ENCODE measurements at places on chromosomes 3 and 15. TPM values are rescaled to one million over a fixed set of nuclear protein-coding genes. Genes with fewer than 3 reads are reported as not detected.

DNA sequence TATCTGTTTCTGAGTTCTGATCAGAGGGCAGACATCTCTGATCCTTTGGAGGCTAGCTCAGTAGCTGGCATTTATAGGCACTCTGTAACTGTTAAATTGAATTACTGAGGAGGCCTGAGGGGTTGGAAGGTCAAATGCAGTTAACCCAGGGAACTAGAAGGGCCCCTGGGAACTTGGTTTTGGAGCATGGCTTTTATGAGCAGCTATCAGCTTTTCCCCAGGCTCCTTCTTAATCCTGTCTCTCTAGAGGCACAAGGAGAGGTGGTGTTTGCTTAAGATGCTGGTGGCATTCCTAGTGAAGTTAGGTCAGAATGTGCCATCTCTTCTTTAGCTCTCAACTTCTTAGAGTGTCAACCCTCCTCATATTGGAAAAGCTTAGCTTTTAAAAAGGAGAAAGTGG is 128.9 kb downstream of the LPP start:
- no peak for DNase-seq
- H3K4me3 ChIP-seq, result no peak overlapping the region
- H3K27ac ChIP-seq, result peak overlapping the region; percentile 98
- H3K36me3 ChIP-seq, result no peaks in the 10 kb centered on the region

DNA sequence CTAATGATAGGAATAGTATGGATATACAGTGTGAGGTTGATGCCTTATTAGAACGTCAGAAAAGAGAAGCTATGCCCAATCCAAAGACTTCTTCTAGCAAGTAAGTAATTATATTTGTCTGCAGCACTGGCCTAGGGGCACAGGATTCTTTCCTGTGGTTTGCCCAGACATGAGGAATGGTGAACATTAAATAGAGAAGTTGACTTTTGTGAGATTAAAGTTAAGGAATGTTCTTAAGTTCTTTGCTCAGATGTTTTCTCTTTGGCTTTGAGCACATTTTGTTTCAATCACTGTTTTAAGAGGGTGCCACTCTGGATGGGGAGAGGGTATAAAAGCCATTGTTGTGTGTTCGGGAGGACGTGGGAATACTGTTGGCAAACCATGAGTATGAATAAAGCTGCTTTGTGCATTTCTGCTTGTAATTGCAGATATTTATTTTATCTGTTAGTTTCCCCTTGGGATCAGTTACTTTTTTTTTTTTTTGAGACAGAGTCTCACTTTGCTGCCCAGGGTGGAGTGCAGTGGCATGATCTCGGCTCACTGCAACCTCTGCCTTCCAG is 8.3 kb downstream of the KIF23 start:
- H3K27ac ChIP-seq, result no peak overlapping the region
- DNase-seq, result no peak
- no peaks in the 10 kb centered on the region for H3K36me3 ChIP-seq
- no peaks in the 10 kb centered on the region for H3K4me1 ChIP-seq
- no peaks in the 10 kb centered on the region for H3K27me3 ChIP-seq
- no peak overlapping the region for H3K4me3 ChIP-seq

- H3K27me3 ChIP-seq, result no peaks in the 10 kb centered on the region
- no peak overlapping the region for H3K27ac ChIP-seq
- DNase-seq, result no peak
- H3K4me3 ChIP-seq, result no peak overlapping the region
- no peaks in the 10 kb centered on the region for H3K36me3 ChIP-seq
- H3K4me1 ChIP-seq, result no peaks in the 10 kb centered on the region
Observed at GRCh38 chr3:26840272-26840870, 217.8 kb downstream of the LRRC3B start.

- no peak for DNase-seq
- peak overlapping the region; percentile 57 for H3K27ac ChIP-seq
- peaks cover 92% of the 10 kb centered on the region for H3K4me1 ChIP-seq
- H3K4me3 ChIP-seq, result no peak overlapping the region
- no peaks in the 10 kb centered on the region for H3K27me3 ChIP-seq
Observed at GRCh38 chr15:74787251-74788041, 5.6 kb downstream of the CSK start.

- DNase-seq, result no peak
- peaks cover 59% of the 10 kb centered on the region for H3K27me3 ChIP-seq
- no peak overlapping the region for H3K27ac ChIP-seq
- H3K4me3 ChIP-seq, result no peak overlapping the region
- H3K36me3 ChIP-seq, result no peaks in the 10 kb centered on the region
Observed at GRCh38 chr3:147403511-147403910, 2.8 kb downstream of the ZIC4 start.

DNA sequence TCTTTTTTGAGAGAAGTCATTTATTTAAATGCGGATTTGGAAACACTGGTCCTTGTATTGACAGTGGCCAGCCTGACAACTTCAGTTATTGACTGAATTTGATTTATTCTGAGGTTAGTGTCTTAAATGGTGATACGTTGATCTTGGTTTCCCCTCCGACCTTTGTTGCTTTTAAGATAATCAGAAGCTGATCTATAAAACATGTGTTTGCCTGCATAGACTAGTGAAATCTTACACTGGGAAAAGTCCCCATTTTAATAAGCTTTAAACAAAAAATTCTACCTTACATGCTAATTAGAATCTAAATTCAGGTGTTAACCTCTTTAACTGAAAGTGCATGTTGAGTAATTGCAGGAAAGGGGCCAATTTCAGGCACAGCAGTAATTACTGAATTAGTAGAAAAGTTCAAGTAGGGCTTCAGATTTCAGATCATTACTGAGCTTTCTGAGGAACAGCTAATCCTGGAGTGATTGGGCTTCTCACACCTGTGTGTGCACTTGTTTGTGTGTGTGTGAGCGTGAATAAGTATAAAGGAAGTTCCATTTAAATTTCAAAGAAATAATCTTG is 221.4 kb downstream of the SOX2 start:
- no peak overlapping the region for H3K4me3 ChIP-seq
- no peaks in the 10 kb centered on the region for H3K4me1 ChIP-seq
- H3K27ac ChIP-seq, result no peak overlapping the region
- no peaks in the 10 kb centered on the region for H3K27me3 ChIP-seq

- no peak for DNase-seq
- no peaks in the 10 kb centered on the region for H3K4me1 ChIP-seq
- H3K27ac ChIP-seq, result no peak overlapping the region
- no peaks in the 10 kb centered on the region for H3K27me3 ChIP-seq
- H3K36me3 ChIP-seq, result no peaks in the 10 kb centered on the region
- H3K4me3 ChIP-seq, result no peak overlapping the region
Observed at GRCh38 chr15:36117296-36117787, 462.1 kb upstream of the CDIN1 start.

DNA sequence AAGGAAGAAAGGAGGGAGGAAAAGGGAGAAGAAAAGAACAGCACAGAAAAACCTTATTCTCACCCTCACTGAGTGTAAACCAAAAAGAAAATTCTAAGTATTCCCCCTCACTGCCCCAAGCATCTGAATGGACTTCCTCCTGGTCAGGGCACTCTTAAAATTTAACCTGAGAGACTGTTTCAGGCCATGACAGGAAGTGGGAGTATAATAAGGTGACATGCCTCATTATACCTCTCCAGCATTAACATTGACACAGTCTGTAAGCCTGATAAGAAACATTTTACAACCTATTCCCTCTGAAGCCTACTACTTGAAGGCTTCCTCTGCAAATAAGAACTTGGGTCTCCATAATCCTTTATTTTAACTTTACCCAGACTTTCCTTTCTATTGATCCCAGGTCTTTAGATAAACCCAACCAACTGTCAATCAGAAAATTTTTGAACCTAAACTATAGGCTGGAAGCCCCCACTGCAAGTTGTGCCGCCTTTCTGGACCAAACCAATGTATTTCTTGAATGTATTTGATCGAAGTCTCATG is 41.7 kb downstream of the SLCO2A1 start:
- H3K27me3 ChIP-seq, result no peaks in the 10 kb centered on the region
- no peak overlapping the region for H3K27ac ChIP-seq
- no peak for DNase-seq
- no peak overlapping the region for H3K4me3 ChIP-seq
- H3K36me3 ChIP-seq, result no peaks in the 10 kb centered on the region

DNA sequence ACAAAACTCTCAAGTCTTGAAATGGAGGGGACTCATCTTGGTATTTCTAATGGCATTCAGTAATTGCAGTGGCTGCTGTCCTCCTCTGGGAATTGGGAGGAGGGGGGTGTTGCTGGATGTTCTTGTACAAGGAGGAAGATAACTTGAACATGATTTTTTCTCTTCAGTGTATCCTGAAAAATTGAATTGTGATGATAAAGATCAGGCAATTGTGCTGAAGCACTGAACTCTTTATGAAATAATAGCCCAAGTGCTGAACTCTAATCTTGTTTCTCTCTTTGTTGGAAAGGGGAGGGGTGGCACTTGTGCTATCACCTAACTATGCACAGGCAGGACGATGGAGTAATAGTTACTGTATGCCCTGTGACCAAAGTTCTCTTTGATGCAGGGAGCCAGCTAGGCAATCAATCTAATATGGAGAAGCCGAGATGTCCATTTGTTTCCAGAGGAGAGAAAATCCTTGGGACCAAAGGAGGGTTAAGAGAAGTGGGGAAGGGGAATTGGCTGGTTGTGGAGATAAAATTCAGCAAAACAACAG is 68.1 kb upstream of the ATP2C1 start:
- no peaks in the 10 kb centered on the region for H3K27me3 ChIP-seq
- H3K4me1 ChIP-seq, result no peaks in the 10 kb centered on the region
- H3K4me3 ChIP-seq, result no peak overlapping the region
- no peak overlapping the region for H3K27ac ChIP-seq

GRCh38 chr3:144963810-144964209 is 992.2 kb downstream of the DIPK2A start:
- no peaks in the 10 kb centered on the region for H3K4me1 ChIP-seq

- no peak for DNase-seq
- no peaks in the 10 kb centered on the region for H3K36me3 ChIP-seq
- no peak overlapping the region for H3K4me3 ChIP-seq
- no peak overlapping the region for H3K27ac ChIP-seq
- no peaks in the 10 kb centered on the region for H3K27me3 ChIP-seq
Observed at GRCh38 chr3:146466604-146467003, 2.8 kb downstream of the PLSCR2 start.

DNA sequence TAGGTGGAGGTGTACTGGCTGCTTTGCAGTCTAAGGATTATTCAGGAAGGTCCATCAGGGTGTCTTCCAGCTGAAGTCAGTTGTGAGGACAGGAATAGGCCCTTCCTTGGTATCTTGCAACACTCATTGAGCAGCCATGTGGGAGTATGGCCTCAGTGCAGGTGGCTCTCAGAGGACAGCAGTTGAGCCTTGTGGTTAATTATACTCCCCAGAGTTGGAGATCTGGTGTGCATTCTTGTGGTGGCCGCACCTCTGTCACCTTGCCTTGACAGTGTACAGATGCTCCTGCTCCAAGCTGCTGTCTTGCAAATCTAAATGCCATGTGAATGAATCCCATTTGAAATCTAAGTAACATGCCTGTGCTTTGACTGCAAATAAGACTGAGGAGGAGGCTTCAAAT is 339.9 kb upstream of the BCHE start:
- no peaks in the 10 kb centered on the region for H3K27me3 ChIP-seq
- H3K36me3 ChIP-seq, result no peaks in the 10 kb centered on the region
- DNase-seq, result no peak

- H3K4me3 ChIP-seq, result peak overlapping the region; percentile 46
- no peaks in the 10 kb centered on the region for H3K36me3 ChIP-seq
- H3K4me1 ChIP-seq, result peaks cover 84% of the 10 kb centered on the region
Observed at GRCh38 chr3:73520931-73521461, 103.7 kb downstream of the PDZRN3 start.

GRCh38 chr3:183537295-183537730 is 18.2 kb downstream of the KLHL6 start:
- no peaks in the 10 kb centered on the region for H3K4me1 ChIP-seq
- no peak overlapping the region for H3K27ac ChIP-seq
- H3K36me3 ChIP-seq, result no peaks in the 10 kb centered on the region
- H3K27me3 ChIP-seq, result peaks cover 4% of the 10 kb centered on the region

GRCh38 chr15:98941595-98942255 is 65.9 kb downstream of the PGPEP1L start:
- H3K4me3 ChIP-seq, result no peak overlapping the region
- no peaks in the 10 kb centered on the region for H3K27me3 ChIP-seq
- peaks cover 20% of the 10 kb centered on the region for H3K36me3 ChIP-seq
- H3K4me1 ChIP-seq, result peaks cover 18% of the 10 kb centered on the region
- H3K27ac ChIP-seq, result no peak overlapping the region

DNA sequence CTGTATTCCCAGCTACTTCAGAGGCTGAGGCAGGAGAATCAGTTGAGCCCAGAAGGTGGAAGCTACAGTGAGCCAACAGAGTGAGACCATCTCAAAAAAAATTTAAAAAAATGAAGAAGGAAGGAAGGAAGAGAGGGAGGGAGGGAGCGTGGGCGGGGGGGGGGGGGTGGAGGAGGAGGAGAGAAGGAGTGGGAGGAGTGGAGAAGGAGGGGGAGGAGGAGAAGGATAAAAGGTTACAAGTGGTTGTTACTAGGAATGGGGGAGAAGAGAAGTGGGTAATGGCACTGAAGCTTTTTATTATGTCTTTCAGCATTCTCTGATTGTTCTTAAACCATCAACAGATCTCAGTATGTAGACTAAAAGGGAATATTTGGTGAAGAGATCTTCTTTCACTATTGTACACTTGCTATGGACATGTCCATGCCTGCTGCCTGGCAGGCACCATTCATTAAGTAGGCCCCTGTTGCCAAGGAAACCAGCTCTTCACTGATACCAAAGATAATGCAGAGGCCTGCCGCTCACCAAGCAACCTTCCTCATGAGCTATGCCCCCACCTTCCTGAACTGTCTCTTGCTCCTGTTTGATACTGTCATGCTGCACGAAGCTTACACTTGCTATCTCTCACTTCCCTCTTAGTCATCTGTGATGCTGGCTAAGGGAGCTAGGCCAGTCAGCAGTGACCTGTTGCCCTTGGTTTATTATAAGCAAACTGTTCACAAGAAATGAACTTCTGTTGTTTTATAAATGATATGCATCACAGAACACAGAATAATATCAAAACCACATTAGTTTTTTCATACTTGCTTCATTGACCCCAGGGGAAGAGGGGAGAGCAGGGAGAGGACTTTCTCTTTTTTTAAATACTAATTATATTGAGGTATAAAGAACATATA is 23.1 kb downstream of the EPM2AIP1 start:
- no peaks in the 10 kb centered on the region for H3K36me3 ChIP-seq
- no peak for DNase-seq
- H3K27ac ChIP-seq, result no peak overlapping the region
- H3K4me1 ChIP-seq, result no peaks in the 10 kb centered on the region
- no peak overlapping the region for H3K4me3 ChIP-seq

DNA sequence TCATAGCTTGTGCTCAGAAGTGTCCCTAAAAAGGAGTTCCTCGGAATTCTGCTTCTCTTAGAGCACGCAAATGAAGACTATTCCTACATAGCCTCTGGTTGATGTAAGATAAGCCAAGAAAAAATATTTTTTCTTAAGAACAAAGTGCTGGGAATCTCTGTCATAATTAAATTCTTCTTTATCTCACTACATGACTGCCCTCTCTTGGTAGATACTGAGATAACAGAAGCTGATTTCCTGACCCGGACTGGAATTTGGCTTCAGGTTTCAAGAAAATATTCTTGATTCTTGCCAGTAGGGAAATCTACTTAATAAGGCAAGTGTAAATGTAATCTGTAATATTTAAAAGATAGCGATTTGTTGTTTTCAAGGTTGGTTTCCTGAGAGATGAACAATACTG is 31.3 kb upstream of the SETMAR start:
- peaks cover 12% of the 10 kb centered on the region for H3K4me1 ChIP-seq
- H3K27ac ChIP-seq, result no peak overlapping the region
- no peaks in the 10 kb centered on the region for H3K36me3 ChIP-seq
- H3K27me3 ChIP-seq, result no peaks in the 10 kb centered on the region
- DNase-seq, result no peak
- no peak overlapping the region for H3K4me3 ChIP-seq

IL17RD gene
- total RNA-seq, result 8.1 TPM

RRP9 gene
- 20.7 TPM for total RNA-seq

NOX5 gene
- total RNA-seq, result 0.66 TPM

TMCO5A gene
- not detected for total RNA-seq

FBXO40 gene
- total RNA-seq, result not detected

ESYT3 gene
- total RNA-seq, result not detected

MAP1A gene
- total RNA-seq, result 30.0 TPM

ITIH3 gene
- total RNA-seq, result 0.83 TPM

MYL3 gene
- 13.0 TPM for total RNA-seq

Data from esophagus muscularis mucosa (tissue), 4 donors.